ENCODE measurements at places on chromosomes 3 and 15.

GRCh38 chr3:359672-360071 lies 163.1 kb downstream of the CHL1 start:
- DNase-seq = no peak

DNA sequence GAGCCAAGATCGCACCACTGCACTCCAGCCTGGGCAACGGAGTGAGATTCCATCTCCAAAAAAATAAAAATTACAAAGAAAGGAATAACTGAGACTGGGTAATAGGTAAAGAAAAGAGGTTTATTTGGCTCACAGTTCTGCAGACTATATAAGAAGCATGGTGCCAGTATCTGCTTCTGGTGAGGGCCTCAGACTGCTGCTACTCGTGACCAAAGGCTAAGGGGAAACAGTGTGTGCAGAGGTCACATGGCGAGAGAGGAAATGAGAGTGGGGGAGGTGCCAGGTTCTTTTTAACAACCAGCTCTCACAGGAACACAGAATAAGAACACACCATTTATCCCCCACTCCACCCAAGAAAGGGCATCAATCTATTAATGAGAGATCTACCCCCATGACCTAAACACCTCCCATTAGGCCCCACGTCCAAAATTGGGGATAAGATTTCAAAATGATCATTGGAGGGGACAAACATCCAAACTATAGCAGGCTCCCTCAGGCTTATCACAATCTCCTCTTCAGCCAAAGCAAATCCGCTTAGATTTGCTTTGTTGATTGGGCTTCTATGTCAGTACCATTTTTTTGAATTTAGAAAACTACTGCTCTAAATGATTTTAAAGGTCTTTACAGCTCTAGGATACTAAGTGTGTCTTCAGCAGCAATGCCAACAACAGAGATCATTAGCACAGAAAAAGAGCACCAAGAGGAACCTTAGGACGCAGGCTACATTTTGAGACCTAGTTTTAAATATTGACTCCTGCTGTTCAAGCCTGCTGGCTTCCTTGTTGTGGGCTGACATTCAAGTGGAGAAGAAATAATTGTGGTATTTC lies 84.2 kb upstream of the TBL1XR1 start:
- no peak for DNase-seq

- DNase-seq = peak; percentile 50
These were observed at the start of gene EOMES for GRCh38 chr3:27721717-27722564. Gene EOMES, minus strand, starts transcription at chr3:27722323. Its CDS starts 29 bp downstream, at chr3:27722294.

DNA sequence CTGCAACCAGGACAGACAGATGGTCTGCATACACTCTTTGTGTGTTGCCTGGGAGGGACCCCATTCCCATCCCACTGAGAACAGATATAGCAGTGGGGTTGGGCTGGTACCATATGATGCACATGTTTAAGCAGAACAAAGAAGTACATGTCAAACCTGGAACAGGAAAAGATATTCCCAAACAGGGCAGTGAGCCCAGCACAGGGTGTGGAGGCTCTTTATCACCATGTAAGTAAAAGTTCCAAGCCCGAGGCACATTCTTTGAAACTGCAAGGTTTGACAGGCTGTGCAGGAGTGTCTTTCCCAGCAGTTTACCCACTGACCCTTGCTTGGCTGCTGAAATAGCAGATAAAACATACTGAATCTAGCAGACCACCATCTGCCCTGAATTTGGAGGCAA lies 5.3 kb upstream of the ZNF445 start:
- no peak for DNase-seq

- DNase-seq = no peak
These were observed 31.3 kb downstream of the ALCAM start for GRCh38 chr3:105397974-105398373.

GRCh38 chr15:80507131-80507530 lies 102.9 kb downstream of the ARNT2 start:
- DNase-seq = no peak

DNA sequence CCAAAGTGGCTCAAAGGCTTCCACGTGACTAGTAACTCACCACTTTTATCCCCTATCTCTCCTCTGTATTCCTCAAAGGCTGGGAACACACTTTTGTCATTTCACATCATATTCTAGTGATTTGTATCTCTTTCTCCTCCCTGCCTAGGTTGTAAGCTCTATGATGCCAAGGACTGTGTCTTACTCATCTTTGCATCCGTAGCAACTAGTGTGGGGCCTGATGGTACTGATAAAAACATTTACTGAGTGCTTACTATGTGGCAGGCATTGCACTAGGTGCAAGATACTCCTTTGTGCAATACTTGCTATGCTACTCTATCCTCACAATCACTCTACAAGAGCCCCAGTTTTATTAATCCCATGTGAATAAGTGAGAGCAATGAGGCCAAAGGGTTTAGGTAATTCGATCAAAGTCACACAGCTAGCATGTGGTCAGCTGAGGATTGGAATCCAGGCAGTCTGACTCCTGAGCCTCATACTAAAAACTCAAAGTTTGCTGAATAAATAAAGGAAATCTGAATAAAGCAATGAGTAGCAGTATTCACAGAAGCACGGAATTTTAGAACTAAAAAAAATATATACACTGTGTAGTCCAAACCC lies 342.6 kb upstream of the ICE2 start:
- no peak for DNase-seq

DNA sequence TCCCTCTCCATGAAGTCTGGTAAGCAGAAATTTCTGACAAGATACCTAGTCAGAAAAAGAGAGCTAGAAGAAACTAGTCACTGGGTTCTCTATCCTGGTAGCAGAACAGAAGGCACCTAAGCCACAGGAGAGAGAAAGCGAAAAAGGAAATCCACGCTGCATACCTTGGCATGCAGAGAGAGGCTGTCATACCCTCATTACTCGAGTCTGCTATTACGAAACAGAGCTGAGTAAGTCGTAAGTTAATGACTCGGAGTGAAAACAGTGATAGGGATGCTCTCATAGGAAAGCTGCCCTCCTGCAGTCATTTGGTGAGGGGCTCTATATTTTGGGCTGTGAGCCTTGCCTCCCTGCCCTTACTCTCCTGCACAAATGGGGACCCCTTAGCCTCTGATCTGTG lies 16.2 kb downstream of the CLRN1 start:
- DNase-seq = no peak

- no peak for DNase-seq
These were observed 135.5 kb upstream of the RARB start for GRCh38 chr3:25292595-25292994.

GRCh38 chr15:27646531-27646930 lies 452.6 kb downstream of the OCA2 start:
- no peak for DNase-seq

- no peak for DNase-seq
These were observed 11.3 kb downstream of the PRKCI start for GRCh38 chr3:170233530-170233929.

DNA sequence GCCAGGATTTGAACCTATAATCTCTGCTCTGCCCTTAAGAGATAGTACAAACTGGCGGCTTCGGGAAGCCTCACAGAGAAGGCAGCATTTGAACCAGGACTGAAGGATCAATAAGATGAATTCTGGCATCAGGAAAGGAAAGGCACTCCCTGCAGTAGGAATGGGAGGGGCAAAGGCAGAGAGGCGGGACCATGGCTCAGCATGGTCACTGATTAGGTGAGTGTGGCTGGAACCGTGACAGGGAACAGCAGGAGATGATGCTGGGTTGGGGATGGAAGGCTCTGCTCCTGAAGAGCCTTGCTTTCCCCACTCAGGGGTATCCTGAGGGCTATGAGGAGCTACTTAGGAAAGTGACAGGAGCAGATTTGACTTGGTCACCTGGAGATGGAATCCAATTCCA lies 158.5 kb downstream of the FEZF2 start:
- no peak for DNase-seq

GRCh38 chr15:22265970-22266369 lies 185.6 kb downstream of the OR4M2 start:
- DNase-seq = no peak

GRCh38 chr3:187954516-187954872 lies 199.5 kb upstream of the LPP start:
- DNase-seq = no peak

- DNase-seq = no peak
These were observed 200.6 kb downstream of the BCHE start for GRCh38 chr3:165636684-165637015.

DNA sequence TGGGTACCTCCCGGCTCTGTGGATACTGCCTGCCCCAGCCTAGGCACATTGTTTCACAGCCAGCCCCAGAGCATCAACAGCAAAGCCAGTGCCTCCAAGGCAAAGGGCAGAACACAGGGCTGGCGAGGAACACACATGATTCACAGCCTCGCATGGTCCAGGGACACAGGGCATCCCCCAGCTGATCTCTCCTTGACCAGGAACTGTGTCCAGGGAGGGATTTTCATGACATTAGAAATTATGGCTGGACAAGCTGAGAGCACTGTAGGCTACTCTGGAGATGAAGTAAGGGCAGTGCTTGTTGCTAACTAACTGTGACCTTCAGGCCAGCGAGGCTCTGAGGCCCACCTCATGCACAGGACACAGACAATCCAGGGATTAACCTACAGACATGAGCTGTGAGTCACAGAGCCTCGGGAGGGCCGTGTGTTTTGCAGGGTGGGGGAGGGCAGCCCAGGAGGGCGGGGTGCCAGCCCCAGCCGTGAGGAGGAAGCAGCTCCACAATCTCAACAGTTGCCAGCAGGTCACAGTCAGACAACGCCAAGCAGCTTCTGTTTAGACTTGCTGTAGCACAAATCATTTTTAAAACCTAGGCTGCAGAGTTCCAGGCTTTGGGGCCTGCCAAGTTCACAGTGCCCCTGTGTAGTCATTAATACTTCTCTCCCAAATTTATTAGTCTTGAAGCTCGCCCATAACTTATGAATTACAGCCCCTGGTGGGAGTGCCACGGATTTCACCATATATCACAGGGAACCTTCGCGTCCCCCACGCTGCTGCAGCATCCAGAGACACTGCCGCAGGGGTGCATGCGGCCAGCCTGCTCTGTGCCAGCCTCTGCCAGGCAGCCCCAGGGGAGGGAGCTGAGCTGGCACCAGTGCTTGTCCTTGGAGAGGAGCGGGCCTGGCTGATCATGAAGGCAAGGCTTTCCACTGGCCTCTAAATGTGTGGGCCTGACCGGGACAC lies 114.7 kb downstream of the ETFA start:
- no peak for DNase-seq

DNA sequence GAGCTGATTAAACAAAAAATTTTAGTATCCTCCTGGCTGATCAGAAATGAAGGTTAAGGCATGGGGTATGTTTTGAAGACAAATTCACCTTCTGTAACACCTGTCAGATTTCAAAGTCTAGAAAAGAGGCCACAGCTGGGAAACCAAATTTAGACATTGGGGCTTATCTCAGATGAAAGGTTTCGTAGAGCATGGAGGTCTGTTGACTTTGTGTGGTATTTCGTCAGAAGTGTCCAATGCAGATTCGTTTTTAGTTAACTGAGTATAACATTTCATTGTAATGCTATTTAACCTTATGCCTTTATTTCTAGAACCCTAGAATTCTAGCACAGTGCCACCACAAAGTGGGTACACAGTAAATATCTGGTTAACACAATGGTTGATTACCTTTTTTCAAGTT lies 61.7 kb downstream of the FNDC3B start:
- no peak for DNase-seq
